ENCODE measurements at places on chromosomes 16 and 17. TPM values are rescaled to one million over a fixed set of nuclear protein-coding genes. Genes with fewer than 3 reads are reported as not detected.
A peak's percentile ranks its signal among the peaks of the same experiment; 100 is the strongest.

DNA sequence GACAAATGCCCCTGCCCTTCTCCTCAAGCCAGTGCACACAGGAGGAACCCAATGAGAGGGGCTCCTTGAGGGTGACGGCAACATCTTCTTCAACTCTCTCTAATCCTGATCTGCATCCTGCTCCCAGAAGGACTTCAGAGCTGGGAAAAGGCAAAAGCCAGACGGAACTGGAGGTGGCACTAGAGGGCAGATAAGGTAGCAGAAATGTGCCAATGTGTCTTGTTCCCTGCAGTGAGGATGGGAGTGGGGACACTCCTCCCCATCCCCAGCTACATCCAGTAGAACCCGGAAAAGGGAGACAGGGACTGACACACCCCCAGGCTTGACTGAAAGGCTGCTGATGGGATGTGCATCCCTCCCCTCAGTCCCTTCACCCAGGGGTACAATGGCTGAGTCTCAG is 28.5 kb downstream of the SRCIN1 start:
- DNase-seq: no peak

- DNase-seq: no peak
These were observed 2.3 kb upstream of the SAMD14 start for GRCh38 chr17:50132104-50132794.

The LRRC37A2 gene
- 7.7 TPM for total RNA-seq

DNA sequence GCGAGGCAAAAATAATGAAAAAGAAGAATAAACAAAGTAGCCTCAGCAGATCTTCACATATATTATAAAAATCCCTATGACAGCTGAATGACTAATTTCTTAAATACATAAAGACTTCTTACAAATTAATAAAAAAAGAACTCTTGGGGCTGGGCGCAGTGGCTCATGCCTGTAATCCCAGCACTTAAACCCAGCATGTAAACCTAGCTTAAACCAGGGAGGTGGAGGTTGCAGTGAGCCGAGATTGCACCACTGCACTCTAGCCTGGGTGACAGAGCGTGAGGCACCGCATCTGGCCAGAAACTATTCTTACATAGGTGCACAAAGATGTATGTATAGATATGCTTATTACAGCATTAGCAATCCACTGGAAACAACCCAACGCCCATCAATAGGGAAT is 27.7 kb downstream of the C17orf100 start:
- no peak for DNase-seq

DNA sequence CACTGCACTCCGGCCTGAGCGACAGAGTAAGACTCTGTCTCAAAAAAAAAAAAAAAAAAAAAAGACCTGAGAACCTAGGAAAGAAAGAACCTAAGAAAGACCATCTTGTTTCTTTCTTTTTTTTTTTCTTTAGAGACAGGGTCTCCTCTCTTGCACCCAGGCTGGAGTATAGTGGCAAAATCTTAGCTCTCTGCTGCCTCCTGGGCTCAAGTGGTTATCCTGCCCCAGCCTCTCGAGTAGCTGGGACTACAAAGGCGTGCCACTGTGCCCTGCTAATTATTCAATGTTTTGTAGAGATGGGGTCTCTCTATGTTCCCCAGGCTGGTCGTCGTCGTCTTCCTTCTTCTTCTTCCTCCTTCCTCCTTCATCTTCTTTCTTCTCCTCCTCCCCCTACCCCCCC is 7.8 kb upstream of the BIRC5 start:
- DNase-seq: no peak

DNA sequence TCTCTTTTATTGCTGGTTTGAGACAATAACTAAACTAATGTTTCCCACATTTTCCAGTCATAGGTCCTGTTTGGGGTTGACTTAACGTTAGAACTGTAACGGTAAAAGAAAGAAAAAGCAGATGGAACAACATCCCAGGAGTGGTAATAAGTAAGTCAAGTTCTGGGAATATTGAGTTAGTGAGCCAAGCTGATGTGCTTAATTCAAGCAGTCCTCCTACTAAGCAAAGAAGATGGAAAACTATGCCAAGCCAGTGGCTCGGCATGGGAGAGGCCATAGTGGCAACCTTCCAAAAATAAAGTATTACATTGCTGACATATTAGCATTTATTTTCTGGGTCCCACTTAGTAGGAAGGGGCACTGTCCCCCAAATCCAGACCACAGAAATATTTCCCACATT is 161.7 kb upstream of the CDH5 start:
- DNase-seq: no peak

DNA sequence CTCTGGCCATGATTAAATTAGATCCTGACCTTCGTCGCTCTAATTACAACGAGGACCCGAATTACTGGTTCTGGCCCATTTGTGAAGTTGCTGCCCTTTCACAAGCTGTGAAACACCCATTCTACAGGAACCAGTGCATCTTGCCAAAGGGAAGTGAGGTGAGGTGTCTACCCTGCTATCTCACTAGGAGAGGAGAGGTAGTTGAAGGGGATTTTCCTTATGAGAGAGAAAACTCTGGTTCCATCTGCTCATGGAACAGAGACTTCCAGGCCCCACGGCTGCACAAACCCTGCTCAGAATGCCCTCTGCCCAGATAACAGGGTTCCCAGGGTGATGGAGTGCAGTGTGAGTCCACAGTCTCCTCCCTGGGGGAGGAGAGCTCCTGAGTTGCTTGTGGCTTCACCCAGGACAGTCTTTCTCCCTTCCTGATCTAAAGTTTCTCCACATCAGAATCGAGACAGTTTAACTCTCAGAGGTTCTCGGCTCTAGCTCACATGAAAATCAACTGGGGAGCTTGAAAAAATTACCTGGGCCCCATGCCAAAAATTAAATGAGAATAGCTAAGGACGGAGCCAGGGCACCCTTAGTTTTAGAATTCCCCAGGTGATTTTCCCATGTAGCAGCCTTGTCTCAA is 7.8 kb upstream of the SSTR2 start:
- DNase-seq: no peak

DNA sequence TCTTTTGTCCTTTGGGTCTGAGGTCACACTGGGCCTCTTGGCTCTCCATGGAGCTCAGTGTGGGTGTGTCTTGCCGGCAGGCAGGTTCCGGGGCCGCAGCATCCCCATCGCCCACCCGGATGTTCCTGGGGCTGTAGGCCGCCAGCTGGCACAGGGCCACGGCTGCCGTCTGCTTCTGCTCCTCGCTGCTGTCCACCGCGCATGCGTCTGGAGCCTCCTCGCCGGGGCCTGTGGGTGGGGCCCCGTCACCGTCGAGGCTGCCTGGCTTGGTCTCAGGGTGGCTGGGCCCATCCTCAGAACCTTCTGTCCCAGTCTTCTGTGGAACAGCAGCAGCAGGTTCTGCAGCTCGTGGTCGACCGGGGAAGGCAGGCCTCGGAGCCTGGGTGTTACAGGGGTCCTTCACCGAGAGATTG is 9.6 kb downstream of the ZNF750 start:
- no peak for DNase-seq

GRCh38 chr17:5667871-5668270 is 83.6 kb upstream of the NLRP1 start:
- no peak for DNase-seq

DNA sequence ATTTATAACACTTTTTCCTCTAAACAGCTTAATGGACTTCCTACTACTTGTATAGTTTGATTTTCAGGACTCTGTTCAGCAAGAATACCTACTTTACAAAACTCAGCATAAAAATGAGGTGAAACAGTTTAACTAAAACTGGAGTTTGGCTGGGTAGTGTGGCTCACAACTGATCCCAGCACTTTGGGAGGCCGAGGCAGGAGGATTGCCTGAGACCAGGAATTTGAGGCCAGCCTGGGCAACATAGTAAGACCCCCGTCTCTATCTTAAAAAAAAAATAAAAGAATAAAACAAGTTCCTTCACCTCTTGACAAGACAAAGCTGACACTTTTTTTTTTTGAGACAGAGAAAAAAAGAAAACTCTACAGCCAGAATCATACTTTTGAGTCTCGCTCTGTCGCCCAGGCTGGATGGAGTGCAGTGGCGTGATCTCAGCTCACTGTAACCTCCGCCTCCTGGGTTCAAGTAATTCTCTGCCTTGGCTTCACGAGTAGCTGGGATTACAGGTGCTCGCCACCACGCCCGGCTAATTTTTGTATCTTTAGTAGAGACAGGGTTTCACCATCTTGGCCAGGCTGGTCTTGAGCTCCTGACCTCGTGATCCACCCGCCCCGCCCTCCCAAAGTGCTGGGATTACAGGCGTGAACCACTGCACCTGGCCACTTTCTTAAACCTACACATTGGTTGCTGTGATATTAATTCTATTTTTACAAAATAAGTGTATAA is 2.6 kb downstream of the PDF start:
- no peak for DNase-seq

DNA sequence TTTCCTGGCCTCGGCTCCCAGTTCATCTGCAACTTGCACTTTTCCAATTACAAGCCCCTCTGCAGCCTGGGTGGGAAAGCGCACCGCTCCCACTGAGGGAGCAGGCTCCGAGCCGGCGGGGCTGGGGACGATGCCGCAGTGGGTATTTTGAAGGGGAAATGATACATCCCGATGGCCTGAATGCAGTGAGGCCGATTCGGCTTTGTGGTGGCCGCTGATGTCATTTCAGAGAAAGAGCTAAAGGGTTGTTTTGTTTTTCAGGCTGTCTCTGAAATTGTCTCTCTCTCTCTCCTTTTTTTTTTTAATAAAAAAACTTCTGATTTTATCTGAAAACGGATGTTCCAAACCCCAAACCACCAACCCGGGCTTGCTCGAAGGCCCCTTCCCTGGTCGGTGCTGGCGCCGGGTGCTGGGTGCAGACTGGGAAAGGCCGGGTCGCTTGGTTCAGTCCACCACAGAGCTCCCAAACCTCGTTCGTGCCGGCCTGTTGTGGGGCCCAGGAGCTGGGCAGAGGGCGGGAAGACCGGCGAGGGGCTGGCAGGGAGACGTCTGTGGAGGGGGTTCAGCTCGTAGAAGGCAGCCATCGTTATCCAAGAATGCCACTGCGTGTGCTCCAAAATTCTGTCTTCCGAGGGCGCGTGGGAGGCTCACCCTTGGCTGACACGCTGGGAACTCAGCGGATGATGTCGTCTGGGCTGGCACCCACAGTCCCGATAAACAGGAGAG is 102.8 kb downstream of the FOXL1 start:
- peak; percentile 39 for DNase-seq
